Right lobe of liver (tissue), 6 donors: ENCODE measurements at places on chromosomes 3 and 15.

- no peak for DNase-seq
These were observed 278.8 kb downstream of the FOXP1 start for GRCh38 chr3:71304684-71305083.

DNA sequence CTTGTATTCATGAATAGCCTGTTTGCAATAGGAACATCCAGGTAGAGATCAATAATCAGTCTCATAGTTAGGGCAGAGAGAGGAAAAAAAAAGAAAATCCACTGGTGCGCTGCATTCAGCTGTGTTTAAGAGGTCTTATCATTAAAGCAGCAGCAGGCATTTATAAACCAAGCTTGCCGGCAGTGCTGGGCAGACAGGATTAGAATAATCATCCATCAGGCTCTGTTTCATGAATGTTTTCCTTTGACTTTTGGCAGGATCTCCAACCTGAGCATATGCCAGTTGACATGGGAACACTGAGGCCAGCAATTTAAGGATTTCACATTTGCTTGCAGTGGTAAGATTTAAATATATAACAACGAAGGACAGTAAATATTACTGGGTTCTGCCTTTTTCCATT is 305.2 kb upstream of the SEMA6D start:
- no peak for DNase-seq

- no peak for DNase-seq
These were observed 15.1 kb downstream of the PPARG start for GRCh38 chr3:12303993-12304392.

DNA sequence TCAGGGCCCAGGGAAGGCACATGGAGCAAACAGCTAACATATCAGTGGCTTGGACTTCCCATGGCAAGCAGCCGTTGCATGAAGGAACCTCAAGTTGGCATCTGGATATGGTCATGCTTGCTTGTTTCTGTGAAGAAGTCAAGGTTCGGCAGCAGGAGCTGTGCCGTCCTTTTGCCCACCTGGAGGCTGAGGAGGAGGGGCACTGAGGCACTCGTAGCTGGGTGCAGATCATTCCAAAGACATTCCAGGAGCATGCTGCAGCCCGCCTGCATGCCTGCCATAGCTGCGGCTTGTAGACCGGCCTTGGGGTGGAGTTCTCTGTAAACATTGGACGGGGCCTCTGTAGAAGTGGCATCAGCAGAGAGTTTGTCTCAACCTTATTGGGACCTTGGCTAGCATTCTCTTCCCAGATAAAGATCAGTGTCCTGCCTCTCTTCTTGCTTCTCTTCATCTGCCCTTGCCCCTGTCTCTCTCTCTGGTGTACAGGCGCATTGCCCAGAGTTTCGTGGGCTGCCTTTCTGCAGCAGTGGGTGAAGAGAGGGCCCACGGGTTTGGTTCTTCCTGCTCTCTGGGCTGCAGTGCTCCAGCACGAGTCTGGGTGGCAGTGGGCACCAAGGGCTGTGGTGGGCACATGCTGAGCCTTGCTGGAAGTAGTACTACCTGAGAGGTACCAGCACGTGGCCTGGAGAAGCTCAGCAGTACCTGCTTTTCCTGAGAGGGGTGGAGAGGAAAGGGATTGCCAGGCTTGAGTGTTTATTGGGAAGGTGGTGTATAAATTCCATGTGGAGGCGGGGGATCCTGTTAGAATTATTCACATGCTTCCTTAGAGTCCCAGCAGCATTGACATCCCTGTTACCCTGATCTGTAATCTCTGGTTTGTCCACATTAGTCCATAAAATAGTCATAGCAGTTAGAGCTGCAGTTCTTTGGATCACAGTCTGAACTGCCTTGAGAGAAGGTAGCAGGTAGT is 49.4 kb downstream of the CHCHD6 start:
- DNase-seq, result no peak

- no peak for DNase-seq
These were observed 66.9 kb downstream of the FNDC3B start for GRCh38 chr3:172106037-172106954.

- no peak for DNase-seq
These were observed 32.1 kb upstream of the TIMP4 start for GRCh38 chr3:12190832-12191231.

- no peak for DNase-seq
These were observed 133.2 kb upstream of the COL8A1 start for GRCh38 chr3:99505200-99505599.

DNA sequence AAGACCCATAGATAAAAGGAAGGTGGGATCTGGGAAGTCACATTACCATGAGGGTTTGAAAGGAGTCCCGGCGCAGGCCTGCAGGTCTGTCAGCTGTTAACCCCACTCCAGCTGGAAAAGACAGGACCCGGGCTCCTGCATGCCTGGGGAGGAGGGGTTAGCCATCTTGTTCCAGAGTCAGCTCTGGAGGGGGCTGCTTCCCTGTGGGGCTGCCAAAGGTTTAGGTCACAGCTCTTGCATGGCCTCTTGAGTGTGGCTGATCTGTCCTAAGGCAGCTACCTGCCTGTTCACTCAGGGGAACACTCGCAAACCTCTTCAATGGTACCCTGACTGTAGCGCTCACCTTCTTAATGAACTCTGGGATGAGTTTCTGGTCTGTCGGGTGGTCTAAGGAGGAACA is 104.5 kb downstream of the RFTN1 start:
- DNase-seq, result no peak

GRCh38 chr3:194489736-194490612 is 3.2 kb upstream of the ATP13A3 start:
- DNase-seq, result no peak

GRCh38 chr3:134807189-134807588 is 12.1 kb downstream of the EPHB1 start:
- DNase-seq, result no peak

DNA sequence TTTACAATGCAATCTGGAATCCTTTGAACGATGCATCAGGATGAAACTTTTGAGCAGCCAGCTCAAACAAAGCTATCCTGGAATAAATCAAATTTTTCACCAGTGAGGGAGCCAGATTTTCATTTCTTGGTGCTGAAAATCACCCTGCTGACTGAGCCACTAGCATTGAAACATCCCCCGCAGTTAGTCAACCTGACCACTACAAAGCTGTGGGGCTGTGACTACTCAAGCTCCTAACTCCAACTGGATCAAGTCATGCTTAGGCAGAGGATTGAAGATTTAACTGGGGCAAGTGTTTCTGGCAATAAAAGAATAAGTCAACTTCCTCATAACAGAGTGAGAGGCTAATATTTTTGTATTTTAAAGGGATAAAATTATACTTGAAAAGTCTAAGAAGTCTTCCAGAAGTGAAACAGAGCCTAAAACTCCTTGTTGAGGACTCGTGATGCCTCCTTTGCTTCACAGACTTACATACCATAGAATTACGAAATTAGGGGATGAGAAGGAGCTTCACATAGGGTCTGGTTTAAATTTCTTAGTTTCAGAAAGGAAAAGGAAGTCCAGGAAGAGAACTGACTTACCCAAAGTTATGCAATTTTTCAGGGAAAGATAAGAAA is 177.8 kb downstream of the SERPINI1 start:
- no peak for DNase-seq

- no peak for DNase-seq
These were observed 3.6 kb upstream of the RASL12 start for GRCh38 chr15:65071381-65071811.

DNA sequence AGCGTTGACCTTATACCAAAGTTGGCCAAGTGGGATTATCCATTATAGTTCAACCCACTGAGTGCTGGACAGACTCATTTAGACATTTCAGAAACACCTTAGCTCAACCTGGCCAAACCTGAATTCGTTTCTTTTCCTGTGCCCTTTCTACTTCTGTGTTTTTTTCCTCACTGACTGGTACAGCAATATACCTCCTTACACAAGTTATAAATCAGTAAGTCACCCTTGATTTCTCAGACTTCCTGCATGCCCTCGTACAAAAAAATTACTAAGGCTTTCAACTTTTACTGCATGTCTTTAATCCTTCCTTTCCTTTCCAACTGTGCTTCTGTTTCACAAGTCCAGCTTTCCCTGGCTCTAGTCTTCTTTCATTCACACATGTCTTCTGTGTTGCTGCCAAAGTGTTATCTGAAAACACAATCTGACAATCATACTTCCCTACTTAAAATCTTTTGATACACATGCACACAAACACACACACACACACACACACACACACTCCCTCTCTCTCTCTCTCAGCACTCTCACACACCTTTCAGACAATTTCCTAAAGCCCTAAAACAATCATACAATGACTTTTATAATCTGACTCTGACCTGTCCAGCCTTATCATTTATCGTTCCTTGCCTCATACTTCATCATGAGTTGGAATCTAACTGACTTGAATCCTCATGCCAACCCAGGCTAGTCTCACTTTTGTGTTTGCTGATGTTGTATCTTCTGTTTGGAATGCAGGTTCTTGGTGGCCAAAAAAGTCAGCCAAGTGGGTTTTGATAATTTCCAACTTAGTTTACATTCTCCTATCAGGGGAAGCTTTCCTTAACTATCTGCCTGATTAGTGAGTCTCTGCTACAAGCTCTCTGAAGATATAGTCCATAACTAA is 436.4 kb downstream of the NAALADL2 start:
- no peak for DNase-seq

DNA sequence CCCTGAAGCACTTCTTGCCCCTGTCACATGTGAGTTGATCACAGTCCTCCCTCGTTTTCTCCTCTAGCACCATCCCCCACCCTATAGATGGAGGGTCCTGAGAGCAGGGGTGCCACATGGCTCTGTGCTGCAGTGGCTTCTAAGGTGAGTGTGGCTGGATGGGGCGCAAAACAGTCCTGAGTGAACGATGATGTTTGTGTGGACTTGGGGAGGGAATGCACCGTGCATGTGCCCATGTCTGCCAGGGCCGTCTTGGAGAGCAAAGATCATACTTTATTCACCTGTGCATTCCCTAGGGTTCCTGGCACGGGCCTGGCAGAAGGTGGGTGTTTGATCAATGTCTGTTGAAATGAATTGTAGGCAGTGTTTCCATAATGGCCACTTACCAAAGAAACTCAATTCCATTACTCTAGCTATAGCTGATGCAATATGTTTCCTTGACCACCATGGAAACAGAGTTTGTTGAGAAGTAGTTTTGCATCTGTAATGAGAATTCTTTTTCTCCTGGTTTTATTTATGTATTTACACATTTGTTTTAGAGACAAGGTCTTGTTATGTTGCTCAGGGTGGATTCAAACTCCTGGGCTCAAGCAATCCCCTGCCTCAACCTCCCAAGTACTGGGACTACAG is 58.0 kb downstream of the ABTB1 start:
- no peak for DNase-seq

DNA sequence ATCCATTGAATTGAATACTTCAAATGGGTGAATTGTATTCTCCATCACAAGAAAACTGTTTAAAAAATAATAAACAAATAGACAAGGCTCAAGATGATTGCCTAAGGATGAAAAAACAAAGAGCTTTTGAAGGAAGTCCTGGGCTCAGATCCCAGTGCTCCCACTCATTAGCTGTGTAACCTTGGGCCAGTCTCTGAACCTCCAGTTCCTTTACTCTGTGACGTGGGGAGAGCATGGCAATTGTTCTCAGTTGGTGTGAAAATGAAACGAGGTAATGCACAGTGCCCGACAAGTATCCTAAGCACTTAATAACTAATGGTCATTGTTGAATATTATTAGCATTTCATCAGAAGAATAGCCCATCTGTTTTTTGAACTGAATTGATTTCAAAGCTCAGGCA is 40.7 kb downstream of the TNIK start:
- no peak for DNase-seq

DNA sequence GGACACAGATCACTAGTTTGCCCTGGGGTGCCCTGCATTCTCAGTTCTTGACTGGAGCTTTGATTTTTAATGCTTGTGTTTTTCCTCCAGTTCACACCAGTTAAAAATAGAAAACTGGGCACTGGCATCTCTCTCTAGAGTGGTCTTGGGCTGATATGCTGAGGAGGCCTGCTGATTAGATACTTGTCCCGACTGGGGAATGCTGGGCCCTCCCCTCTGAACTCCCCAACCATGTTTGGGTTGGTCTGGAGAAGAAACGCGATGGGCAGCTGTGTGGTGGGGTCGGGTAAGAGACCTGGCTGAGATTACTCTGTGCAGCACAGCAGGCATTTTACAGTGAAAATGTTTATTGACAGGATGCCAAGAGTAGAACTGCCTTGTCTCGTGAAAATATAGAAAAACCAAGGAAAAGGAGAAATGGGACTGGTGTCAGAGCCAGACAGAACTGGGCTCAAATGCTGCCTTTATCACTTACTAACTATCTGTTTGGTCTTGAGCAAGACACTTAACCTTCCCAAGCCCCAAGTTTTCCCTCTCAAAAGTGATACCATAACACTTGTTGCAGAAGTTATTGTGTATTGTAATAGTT is 1.6 kb upstream of the ACTC1 start:
- DNase-seq, result no peak

DNA sequence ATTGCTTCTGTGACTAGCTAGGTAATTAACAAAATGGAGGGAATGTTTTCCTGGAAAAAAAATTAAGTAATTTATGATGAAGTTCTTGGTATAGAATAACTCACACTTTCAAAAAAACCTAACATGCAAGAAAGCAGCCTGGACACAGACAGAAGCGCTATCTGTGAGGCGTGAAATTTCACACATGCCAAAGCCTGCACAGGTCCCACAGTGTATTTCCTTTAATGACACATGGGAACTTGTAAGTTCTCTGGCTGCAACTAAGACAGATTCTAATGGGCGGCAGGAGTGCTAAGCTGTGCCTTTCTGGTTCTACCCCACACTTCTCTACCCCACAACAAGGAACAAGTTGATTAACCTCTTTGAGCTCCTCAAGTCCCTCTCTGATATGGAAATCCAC is 84.9 kb upstream of the NEO1 start:
- no peak for DNase-seq

DNA sequence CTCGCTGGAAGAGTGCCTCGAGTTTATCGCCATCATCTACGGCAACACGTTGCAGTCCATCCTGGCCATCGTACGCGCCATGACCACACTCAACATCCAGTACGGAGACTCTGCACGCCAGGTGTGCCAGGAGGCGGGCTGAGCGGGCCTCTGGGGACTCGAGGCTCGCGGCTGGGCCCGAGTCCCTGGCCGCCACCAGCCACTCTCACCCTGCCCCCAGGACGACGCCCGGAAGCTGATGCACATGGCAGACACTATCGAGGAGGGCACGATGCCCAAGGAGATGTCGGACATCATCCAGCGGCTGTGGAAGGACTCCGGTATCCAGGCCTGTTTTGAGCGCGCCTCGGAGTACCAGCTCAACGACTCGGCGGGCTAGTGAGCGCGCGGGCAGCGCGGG is 1.9 kb downstream of the GNAT1 start:
- DNase-seq, result no peak

DNA sequence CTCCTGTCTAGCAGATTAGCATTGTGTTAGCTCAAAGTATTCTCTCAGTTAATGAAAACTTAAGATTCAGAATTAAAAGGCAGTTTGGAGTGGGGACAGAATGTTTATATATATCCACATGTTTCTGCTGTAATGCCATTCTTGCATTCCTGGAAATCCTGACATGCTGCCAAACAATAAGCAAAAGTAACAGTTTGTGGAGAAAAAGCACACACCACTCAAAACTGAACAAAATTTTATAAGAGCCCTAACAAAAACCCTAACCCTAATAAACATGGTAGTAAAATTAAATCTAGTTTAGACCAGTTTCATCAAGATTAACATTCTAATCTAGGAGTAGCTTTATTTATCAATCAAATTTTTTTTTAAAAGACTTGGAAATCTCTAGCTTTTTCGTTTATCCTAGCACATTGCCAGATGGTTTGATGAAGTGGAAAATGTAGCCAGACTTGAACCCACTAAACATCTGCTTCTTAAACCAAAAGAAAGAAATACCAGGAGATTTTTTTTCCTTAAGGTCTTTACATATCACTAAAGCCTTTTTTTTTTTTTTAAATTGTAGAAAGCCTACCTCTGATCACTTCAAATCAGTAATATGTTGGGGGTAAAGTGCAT is 3.7 kb downstream of the TCAIM start:
- no peak for DNase-seq
